ENCODE measurements at places on chromosomes 3 and 15. TPM values are rescaled to one million over a fixed set of nuclear protein-coding genes. Genes with fewer than 3 reads are reported as not detected.

GRCh38 chr3:52495777-52496602 lies 852 bp downstream of the STAB1 start:
- no peak overlapping the region for H3K27ac ChIP-seq
- H3K27me3 ChIP-seq = no peaks in the 10 kb centered on the region
- H3K4me3 ChIP-seq = no peak overlapping the region
- no peaks in the 10 kb centered on the region for H3K4me1 ChIP-seq
- no peaks in the 10 kb centered on the region for H3K36me3 ChIP-seq

DNA sequence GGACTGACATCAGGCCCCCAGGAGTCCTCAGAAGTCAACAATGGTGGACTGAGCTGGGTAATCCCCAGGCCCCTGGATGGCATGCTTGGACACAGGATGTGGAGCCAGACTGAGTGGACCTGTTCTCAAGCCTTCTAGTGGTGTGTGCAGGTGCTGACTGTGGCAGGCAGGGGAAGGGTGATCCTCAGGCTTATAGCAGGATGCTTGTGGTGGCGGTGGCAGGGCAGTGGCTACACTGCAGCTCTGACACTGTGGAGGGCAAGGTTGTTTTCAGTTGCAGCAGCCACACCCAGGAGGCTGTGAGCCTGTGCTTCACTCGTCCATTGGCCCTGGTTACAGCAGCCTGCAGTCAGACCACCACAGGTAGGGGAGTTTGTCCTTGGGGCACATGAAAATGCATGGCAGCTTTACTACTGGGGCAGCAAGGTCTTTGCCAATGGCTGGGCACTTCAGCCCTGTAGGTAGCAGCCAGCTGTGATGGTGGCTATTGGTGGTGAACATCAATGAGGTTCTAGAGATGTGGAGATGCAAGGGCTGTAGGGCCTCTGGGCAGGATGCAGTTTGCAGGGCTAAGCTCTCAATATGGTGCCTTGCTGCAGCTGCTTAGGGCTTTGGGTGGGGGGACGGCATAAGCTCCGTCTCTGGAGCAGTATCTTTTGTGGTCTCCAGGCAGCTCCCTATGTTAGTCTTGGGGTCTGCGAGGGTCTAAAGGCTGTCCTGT lies 17.5 kb upstream of the MYO5A start:
- no peak for DNase-seq
- no peak overlapping the region for H3K4me3 ChIP-seq
- 0 out of 2 replicates have a peak, but pooled peaks cover 8% of the 10 kb centered on the region for H3K36me3 ChIP-seq

DNA sequence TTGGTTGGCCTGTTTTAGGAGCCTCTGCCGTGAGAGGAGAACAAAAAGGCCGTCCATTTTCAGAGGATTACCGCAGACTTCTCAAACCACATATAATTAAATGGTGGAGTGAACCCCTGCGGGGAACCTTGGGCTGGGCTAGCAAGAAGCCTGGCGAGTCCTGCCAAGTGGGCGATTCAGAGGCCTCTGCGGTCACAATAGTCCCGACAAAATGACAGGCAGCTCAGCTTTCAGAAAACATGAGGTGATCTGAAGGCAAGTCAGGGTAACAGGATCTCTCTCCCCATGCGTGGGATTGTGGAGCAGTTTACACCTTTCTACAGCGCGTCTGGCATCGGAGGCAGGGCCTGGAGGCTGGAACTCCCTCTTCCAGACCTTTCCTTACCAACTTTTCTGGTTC lies 134.8 kb downstream of the ASB7 start:
- H3K27me3 ChIP-seq = no peaks in the 10 kb centered on the region
- H3K36me3 ChIP-seq = no peaks in the 10 kb centered on the region
- H3K4me3 ChIP-seq = no peak overlapping the region

DNA sequence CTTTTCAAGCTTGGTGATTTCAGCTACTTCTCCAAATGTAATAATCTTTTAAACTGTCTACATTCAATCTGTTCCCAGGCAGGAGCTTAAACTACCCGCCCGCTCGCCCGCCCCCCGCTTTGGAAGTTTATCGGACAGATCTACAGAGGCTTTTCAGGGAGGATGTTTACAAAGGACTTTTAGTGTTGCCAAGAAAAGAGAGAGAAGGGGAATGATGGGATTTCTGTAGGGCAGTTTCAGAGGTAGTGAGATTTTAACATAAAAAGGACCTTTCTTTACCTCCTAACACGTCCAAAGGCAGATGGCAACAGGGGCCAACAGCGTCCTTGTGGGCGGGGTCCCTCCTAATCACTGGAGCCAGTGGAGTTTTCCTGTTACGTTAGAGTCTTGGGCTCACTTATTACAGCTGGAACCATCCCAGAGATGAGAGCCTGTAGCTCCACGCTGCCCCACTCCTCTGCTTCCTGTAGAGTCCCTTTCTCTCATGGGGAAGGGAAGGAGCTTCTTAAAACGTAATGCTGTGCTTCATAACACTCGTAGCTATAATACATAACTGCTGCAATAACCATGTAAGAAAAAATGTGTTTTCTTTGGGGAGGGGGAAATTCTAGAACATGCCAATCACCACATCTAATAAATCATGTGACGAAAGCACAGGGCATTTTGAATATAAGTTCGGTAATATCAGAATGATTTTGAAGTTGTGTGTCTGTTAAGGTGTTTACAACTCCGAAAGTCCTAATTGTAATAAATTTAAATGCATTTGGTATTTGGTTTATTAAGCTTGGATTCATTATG lies 30.9 kb downstream of the HES1 start:
- H3K4me3 ChIP-seq = no peak overlapping the region
- H3K27me3 ChIP-seq = no peaks in the 10 kb centered on the region
- H3K4me1 ChIP-seq = peaks cover 14% of the 10 kb centered on the region
- no peaks in the 10 kb centered on the region for H3K36me3 ChIP-seq
- no peak overlapping the region for H3K27ac ChIP-seq

- H3K4me1 ChIP-seq = no peaks in the 10 kb centered on the region
- no peak overlapping the region for H3K4me3 ChIP-seq
- no peak overlapping the region for H3K27ac ChIP-seq
- DNase-seq = no peak
Measured at GRCh38 chr3:135851201-135852081, 114.1 kb upstream of the PPP2R3A start.

DNA sequence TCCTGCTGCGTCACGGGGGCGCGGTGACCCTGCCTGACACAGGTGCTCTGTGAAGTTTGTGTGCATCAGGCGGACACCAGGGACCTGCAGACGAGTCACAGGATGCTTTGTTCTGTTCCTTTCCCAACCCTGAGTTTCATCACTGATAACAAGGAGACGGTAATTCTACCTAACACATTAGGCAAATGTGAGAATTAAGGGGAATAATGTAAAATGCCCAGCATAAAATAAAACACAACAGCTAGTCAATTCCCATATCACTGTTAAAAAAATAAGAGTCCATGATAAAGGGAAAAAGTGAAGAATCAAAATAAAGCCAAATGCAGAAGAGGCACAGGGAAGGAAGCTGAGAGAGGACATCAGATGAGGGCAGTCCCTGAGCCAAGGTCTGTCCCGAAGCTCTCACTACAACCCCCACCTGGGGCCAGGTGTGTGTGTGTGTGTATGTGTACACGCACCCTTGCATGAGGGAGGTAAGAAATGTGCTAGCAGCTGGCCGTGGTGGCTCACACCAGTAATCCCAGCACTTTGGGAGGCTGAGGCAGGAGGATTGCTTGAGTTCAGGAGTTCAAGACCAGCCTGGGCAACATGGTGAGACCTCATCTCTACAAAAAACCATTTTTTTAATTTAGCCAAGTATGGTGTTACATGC lies 27.5 kb downstream of the PLA2G4D start:
- H3K4me1 ChIP-seq = no peaks in the 10 kb centered on the region
- no peak overlapping the region for H3K4me3 ChIP-seq
- H3K27ac ChIP-seq = no peak overlapping the region
- no peaks in the 10 kb centered on the region for H3K36me3 ChIP-seq
- DNase-seq = no peak

DNA sequence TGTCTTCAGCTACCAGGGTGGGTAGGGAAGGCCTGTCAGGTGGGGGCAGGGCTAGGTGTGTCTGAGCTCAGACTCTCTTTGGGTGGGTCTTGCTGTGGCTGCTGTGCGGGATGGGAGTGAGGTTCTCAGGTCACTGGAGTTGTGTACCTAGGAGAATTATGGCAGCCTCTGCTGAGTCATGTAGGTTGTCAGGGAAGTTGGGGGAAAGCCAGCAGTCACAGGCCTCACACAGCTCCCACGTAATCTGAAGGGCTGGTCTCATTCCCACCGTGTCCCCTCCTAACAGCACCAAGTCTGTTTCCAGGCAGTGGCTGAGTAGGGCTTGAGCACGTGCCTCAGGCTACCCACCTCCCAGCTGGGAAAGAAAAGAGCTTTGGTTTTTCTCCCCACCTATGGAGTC lies 67.0 kb downstream of the CHCHD4 start:
- H3K27ac ChIP-seq = no peak overlapping the region
- no peak overlapping the region for H3K4me3 ChIP-seq
- H3K4me1 ChIP-seq = no peaks in the 10 kb centered on the region
- no peaks in the 10 kb centered on the region for H3K36me3 ChIP-seq
- DNase-seq = peak; percentile 40
- no peaks in the 10 kb centered on the region for H3K27me3 ChIP-seq

DNA sequence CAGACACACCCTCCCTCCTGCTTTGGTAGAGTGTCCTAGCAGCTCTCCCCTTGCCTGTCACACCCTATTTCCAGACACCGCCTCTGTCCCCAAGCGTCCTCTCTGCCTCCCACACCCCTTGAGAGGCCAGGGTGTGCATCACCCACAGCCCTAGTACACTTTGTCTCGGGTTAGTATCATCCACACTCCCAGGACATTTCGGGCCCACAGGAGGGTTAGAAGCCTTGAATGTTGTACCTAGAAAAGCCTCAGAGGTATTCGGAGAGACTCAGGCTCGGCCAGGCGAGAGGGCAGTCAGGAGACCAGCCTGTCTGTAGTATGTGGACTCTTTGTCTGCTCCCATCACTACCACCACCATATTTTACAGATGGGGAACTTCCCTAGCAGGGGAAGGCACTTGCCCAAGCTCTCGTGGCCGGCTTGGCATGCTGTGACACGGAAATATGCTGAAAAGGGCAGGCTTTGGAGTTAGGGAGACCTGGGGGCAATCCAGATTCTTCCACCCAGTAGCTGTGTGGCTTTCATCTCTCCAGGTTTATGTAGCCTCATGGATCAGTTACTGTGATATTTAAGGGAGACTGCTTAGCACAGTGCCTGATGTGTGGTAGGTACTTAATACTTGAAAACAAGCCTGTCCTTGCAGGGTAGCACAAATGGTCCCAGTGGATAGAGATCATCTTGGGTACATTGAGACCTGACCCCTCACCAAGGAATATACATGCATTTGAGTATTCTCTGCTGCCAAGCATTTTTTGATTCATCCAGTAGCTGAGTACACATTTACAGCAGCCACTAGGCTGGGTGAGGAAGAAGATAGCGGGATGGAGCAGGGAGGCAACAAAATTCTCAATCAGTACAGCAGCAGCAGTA lies 1.4 kb downstream of the TMEM43 start:
- H3K27ac ChIP-seq = peak overlapping the region; percentile 62
- H3K4me3 ChIP-seq = peak overlapping the region; percentile 87
- no peak for DNase-seq
- H3K36me3 ChIP-seq = peaks cover 47% of the 10 kb centered on the region
- peaks cover 24% of the 10 kb centered on the region for H3K4me1 ChIP-seq

DNA sequence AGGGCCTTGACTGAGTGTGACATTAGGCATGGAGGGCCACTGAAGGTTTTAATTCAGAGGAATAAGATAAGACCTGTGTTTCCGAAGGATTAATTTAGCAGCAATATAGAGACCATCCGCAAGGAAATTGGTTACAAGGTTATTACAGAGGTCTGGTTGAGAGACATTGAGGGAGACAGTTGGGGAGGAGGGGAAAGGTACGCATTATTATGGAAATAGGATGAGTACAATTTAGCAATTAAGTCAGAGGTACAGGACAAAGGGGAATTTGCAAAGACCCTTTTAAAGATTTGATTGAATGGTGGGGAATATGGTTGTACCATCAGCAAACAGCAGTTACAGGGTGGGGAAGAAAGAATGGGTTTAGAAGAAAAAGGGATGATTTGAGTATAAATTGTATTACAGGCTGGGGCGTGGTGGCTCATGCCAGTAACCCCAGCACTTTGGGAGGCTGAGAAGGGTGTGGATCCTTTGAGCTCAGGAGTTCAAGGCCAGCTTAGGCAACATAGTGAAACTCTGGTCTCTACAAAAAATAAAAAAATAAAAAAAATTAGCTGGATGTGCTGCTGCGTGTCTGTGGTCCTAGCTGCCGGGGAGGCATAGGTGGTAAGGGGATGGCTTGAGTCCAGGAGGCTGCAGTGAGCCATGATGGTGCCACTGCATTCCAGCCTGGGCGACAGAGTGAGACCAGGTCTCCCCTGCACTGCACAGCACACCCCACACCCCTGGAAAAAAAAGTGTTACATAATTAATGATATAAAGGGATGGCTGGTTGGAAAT lies 11.3 kb downstream of the ARL8B start:
- no peak for DNase-seq
- no peaks in the 10 kb centered on the region for H3K36me3 ChIP-seq
- H3K27ac ChIP-seq = no peak overlapping the region
- H3K4me3 ChIP-seq = no peak overlapping the region
- H3K4me1 ChIP-seq = no peaks in the 10 kb centered on the region

- no peak overlapping the region for H3K27ac ChIP-seq
- H3K4me3 ChIP-seq = no peak overlapping the region
- no peaks in the 10 kb centered on the region for H3K4me1 ChIP-seq
Measured at GRCh38 chr15:99718421-99718820, 14.8 kb downstream of the LYSMD4 start.

DNA sequence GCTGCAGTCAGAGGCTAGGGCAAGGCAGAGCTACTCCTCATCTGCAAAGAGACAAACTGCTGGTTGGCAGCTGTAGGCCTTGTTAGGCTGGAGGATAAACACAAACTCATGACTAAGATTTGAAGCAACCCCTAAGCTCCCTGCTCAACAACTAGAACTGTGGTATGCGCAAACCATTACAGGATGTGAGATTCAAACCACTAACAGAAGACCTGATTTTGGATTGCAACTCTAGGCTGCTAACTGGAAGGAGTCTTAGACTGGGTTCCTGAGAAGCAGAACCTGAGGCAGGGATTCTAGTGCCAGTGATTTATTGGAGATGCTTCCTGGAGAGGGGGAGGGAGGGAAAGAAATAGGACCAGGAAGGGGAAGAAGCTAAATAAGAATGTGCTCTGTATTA lies 22.5 kb downstream of the CCR4 start:
- no peak overlapping the region for H3K27ac ChIP-seq
- no peaks in the 10 kb centered on the region for H3K27me3 ChIP-seq
- no peak overlapping the region for H3K4me3 ChIP-seq
- no peaks in the 10 kb centered on the region for H3K36me3 ChIP-seq
- no peaks in the 10 kb centered on the region for H3K4me1 ChIP-seq

- no peaks in the 10 kb centered on the region for H3K27me3 ChIP-seq
- no peak overlapping the region for H3K4me3 ChIP-seq
Measured at GRCh38 chr15:99306694-99307338, 55.5 kb downstream of the LRRC28 start.

VIPR1 gene
- total RNA-seq = 23.9 TPM

KNL1 gene
- 16.2 TPM for total RNA-seq

RBP2 gene
- not detected for total RNA-seq

C2CD4A gene
- 0.09 TPM for total RNA-seq

B3GALNT1 gene
- 17.3 TPM for total RNA-seq

MITF gene
- 15.5 TPM for total RNA-seq

GPR62 gene
- not detected for total RNA-seq

All from PC-9 (cell line).